ENCODE measurements at places on chromosomes 6 and 20.

DNA sequence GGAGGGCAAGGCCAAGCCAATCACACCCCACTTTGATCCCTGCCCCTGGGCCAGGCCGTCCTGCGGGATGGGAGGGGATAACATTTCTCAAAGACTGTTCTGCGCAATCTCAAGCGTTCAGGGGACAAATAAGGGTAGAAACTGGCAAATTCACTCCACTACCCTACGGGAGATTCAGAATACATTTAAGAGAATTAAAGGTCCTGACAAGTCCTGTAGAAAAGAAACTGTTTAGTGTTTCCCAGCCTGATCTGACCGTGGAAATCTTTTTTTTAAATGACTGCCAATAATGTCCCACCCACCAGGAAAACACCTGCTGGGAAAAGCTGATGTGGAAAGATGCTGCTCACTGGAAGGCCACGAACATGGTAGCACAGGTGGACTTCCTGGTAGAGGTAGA lies 140.6 kb upstream of the RNF24 start:
- no peak for DNase-seq

DNA sequence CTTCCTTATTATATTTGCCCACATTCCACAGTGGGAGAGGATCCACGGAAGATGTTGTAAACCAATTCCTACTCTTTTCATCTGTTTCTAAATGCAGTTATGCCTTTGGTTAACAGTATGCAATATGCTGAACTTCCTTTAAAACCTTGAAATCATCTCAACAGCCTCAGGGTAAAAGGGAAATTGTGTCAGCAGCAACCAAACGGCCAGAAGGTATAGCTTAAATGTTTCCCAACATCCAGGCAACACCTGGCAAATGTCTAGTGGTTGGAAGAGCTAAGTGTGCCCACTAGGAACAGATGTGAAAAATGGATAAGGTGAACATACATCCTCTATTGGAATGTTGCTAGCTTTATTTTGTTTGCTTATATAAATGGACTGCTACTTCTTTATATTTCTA lies 164.8 kb downstream of the FAXC start:
- no peak for DNase-seq

- no peak for DNase-seq
Observed at GRCh38 chr20:33466303-33466646, 22.7 kb upstream of the SNTA1 start.

DNA sequence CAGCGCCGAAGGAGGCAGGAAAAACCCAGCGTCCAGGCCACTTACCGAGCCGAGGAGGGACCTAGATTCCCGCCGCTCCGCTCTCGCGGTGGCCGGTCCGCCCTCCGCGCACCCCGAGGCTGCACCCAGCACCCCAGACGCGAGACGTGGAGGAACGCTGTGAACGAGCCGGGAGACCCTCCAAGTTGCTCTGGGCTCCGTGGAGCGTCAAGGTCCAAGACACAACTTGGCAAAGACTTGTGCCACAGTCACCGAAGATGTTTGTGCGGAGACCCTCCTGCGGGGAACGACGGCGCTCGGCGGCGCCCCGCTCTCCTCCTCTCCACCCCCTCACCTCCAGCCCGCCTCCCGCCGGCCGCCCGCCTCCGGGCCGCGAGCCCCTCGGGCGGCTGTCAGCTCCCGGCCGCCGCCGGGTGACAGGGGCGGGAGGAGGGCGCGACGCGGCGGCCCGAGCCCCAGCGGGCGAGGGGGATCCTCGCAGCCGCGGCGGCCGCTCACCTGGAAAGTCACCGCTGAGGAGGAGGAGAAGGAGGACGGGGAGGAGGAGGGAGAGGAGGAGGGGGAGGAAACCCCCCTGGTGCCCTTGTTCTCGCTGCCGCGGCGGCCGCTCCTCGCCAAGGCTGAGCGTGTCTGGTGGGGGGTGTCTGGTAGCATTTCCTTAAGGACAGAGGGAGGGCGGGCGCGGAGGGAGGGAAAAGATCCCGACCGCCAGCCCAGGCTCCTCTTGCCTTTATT lies 637 bp upstream of the HIVEP2 start:
- peak; percentile 34 for DNase-seq

DNA sequence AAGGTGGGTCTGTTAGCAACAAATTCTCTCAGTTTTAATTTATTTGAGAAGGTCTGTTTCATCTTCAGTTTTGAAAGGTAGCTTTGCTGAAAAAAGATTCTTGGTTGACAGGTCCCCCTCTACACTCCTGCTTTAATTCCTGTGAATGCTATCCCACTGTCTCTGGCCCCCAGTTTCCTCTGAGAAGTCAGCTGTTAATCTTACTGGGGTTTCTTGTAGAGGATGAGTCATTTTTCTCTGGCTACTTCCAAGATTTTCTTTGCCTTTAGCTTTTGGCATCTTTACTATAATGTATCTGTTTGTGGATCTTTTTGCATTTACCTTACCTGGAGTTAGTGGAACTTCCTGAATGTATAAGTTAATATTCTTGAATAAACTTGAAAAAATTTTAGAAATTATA lies 122.7 kb downstream of the MMS22L start:
- no peak for DNase-seq

DNA sequence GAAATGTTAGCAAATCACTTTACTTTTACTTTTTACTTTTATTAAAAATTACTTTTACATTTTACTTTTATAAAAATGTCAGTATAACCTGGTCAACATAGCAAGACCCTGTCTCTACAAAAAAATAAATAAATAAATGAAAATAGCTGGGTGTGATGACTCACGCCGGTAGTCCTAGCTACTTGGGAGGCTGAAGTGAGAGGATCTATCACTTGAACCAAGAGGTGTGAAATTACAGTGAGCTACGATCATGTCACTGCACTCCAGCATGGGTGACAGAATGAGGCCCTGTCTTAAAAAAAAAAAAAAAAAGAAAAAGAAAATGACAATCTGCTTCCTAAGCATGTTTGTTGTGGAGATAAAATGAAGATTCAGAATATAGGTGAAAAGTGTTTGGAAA lies 31.0 kb upstream of the FBXO30 start:
- DNase-seq, result no peak

DNA sequence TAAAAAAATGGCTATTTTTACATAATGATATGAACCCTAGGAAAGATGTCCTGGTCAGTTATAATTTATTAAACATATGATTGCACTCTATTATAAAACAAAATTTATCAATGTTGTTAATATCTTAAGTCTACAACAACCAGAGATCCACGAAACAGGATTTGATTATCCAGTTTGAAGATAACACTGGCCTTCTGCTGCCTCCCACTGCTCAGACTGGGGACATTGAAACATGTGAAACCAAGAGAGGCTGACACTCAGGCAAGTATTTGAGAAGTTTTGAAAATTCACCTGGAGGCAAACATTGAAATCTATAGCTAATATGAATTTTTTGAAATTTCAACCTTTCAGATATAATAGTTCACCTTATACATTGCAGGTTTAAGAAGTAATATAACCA lies 219.3 kb upstream of the HSF2 start:
- DNase-seq, result no peak

DNA sequence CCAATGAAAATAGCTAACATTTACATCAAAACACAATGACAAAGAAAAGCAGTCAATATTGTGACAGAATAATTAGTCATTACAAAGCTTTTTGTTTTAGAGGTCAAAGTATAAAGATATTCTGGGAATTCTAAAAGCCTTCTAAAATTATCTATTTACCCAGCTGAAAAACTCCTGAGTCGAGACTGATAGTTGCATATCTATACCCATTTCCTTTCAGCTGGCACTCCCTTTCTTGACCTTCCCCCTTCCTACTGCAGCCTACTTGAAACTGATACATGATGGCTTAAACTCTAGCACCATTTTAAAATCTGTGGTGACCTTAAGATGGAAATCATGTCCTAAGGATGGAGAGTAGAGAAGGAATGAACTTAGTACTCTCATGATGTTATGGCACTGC lies 38.6 kb downstream of the LMBRD1 start:
- DNase-seq, result no peak

DNA sequence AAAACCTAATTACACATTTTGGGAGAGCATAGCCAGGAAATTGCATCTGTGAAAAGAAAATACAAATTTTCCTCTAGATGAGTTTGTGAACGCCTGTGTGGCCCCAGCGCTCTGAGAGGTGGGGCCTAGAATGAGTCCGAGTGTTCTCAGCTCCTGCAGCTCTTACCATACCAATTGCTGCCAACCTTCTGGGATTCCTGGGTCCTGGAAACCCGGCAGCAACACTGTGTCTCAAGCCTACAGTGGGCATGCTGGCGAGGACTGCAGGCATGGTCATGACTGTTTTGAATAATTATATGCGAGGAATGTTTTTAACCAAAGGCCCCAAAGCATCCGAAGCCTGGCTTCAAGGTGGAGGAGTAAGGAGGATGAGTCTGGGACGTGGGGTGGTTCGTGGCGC lies 90.4 kb downstream of the SERAC1 start:
- DNase-seq, result no peak

GRCh38 chr6:54856129-54856528 lies 9.6 kb downstream of the FAM83B start:
- DNase-seq, result no peak

DNA sequence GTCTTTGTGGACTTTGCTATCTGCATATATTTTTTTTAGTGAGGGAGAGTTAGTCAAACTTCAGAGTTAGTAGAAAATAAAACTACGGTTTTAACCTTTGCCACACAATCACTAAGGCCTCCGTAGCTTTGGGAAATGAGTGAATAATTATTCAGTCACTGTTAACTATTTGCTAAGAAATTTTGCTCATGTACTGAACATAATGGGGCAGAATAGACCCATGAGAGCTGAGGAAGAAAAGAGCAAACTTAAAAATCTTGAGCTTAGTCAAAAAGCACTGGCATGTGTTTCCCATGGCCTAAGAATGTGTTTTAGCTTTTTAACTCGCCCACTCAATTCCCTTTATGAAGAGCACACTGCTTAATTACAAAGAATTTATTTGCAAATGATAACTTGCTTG lies 60.4 kb upstream of the SUPT3H start:
- no peak for DNase-seq

DNA sequence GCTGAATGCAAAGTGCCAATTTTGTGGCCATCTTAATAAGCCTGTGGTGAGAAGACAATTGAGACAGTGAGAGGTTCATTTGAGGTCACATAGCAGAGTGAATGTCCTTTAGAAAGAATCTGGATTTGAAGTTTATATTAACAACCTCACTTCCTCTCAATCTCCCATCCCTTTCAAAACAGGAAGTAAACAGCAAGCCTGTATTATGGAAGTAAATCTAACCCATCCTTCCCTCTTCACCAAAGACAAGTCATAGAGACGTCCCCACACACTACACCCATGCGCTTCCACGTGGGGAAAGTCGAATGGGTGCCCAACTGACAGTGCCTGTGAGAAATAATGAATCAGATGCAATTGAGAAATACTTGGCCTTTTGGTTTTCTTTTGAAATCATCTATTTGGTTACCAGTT lies 28.8 kb upstream of the CCND3 start:
- no peak for DNase-seq

DNA sequence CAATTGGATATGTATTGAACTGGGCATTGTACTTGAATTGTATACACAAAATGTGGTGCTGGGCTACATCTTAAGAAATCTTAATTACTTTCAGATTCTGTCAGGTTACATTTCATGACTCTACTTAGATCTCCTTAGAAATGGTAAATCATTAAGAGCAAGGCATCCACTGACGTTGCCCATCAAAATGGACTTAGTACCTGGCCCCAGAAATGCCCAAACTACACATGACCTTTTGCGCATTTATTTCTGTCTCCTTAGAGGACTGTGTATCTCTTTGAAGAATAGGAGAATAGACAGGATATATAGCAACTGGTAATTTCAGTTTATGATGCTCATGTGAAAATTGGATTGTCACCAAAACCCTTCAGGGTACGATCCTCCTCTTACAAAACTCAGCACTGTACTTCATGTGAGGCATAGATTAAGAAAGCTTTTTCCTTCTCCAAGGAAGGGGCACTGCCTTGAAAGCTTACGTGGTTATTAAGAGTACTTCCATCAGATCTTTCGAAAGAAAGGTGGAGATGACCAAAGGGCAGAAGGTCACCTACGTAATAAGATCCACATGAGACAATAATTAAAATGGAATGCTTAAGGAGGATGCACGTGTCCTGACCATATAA lies 61.4 kb upstream of the BMP2 start:
- DNase-seq, result no peak
